ENCODE measurements at places on chromosomes 6 and 20.

DNA sequence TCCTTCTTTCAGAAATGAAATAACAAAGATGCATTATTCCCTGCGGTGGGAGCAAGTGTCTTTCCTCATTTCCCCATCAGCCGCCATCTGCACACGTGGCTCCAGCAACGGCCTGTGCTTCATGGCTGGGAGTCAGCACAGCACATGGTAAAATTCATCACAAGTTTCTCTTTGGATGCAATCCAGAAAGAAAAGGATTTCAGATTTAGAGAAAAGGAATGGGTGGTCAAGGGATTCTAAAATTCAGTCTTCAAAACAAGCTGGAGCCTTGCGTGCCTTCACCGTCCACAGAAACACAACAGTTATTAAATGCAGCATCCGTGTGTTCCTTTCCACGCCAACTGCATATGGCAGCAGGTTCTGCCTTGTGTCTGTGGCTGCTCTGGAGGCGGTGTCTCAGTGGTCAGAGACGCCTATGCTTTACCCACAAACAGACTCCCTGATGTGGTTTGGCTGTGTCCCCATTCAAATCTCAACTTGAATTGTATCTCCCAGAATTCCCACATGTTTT lies 107.6 kb downstream of the THBS2 start:
- DNase-seq: no peak

GRCh38 chr20:52318651-52319050 lies 127.1 kb upstream of the ZFP64 start:
- DNase-seq: no peak

GRCh38 chr6:41036186-41036585 lies 2.8 kb downstream of the UNC5CL start:
- DNase-seq: no peak

DNA sequence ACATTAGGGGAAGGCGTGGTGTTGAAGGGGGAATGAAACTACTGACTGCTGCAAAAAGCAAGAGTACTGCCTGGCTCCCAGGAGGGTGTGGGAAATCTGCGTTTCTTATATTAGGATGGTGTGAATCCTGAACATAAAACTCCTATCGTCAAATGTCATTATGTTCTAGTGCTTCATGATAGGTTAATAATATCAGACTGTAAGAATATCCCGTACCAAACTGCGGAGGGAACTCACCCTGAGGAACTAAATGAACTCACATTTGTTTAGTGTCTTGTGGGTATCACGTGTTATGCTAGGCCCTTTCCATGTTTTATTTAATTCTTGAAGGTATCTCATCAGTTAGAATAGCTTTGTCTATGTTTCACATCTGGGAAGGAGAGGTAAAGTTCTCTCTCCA lies 610.7 kb downstream of the QKI start:
- DNase-seq: no peak

DNA sequence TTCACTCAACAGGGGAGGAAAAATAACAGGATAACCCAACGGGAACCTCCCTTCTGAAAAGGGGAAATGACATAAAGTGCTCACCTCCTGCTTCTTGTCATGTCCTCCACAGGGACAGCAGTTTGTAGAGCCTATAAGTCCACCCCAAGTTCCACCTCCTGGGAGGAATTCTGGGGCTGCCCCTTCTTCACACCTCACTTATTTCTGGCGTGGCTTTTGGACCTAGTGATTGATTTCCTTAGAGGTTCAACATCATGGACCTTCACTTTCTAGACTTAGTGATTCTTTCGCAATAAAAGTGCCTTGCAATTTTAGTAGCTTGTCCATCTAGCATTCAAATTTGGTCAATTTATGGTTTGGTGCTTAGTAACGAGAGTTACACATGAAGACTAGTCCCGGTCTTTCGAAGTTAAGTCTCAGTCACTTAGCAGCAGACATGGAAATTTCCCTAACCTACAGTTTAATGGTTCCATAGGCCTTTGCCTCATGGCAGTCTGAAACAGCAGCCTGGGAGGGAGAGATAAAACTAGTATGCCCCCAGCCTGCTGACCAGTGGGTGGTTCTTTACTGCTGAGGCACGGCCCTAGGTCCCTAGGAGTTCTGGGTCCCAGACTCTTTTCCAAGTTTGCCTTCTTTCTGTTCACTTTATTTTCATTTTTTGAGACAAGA lies 59.2 kb upstream of the CDKAL1 start:
- no peak for DNase-seq

DNA sequence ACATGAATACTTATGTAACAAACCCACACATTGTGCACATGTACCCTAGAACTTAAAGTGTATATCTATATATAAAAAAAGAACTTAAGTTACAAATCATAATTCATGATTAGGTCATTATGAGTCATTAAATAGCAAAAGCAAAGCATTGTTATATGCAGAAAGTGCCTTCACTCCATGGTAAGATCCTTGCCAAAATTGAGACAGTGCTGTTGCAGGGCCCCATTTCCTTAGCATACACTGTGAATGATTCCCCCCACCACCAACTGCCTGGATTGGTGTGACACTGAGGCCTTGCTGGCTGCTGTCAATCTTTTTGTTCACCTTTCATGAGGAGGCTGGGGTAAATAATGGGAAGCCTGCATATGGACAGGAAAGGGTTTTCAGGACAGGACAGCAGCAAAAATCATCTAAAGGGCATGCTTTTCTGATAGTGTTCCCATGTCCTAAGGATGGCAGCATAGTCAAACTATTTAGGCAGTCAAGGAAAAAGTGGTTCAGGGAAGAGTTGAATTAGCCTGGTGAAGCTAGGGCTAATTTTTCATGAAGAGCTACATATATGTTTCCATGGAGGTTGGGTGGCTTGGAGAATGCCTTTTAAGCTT lies 188.2 kb upstream of the ASCC3 start:
- DNase-seq: no peak

- no peak for DNase-seq
Measured at GRCh38 chr6:37006793-37007339, 1.4 kb downstream of the FGD2 start.

GRCh38 chr20:62795023-62795761 lies 1.1 kb upstream of the MRGBP start:
- peak; percentile 67 for DNase-seq

DNA sequence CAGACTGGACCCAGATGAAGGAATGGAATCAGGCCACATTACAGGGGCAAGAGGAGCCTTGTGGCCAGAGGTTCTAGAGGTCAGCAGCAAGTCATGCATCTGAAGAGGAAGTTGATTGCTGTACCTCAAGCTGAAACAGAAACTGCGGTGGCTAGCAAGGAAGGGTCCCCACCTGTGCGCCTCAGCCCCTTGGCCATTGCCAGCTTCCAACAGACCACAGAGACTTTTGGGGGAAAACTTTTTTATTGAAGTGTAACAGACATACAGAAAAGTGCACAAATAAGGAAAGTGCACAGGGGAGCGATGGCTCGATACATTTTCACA lies 26.8 kb upstream of the SLC9A8 start:
- DNase-seq: no peak

DNA sequence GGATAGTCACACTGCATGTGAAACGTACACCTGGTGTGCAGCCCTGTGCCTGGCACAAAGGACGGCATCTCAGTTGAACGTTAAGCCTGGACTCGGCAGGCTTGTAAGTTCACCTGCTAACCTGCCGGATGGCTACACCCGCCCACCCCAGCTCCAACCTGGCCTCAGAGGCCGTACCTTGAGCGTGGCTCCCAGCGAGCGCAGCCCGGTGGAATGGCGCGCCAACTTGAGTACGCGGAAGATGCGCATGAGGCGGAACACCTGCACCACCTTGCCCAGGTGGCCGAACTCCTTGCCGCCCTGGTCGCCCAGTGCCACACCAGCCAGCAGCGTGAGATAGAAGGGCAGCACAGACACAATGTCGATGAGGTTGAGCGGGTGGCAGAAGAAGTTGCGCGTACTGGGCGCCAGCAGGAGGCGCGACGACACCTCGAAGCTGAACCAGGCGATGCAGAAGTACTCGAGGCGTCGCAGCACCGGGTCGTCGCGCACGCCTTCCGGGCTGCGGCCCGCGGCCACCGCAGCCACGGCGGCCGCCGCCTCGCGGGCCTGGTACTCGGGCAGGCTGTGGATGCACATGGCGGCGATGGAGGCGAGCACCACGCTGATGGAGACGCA lies 3.3 kb downstream of the KCNS1 start:
- DNase-seq: peak; percentile 24
